ENCODE measurements at places on chromosomes 2 and 18.

GRCh38 chr2:43176449-43176848, 50.0 kb downstream of the ZFP36L2 start:
- DNase-seq, result no peak

DNA sequence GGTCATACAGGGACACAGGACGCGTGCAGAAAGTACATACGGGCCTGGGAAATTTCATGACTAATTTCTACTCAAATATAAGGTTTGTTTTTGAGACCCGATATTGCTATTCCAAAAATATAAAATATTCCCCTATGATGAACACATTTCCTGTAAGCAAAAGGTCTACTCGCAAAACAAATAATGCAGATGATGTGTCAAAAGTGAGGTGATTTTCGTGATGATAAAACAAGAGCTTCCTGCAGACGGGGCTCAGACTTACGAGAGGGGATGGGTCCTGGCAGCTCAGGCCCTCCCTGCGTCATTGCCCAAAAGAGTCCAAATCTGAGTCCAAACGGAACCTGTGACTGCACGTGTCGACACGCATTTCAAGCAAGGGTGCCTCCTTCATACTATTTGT, 62.7 kb downstream of the MBP start:
- DNase-seq, result no peak

GRCh38 chr18:37873416-37873815, 307.8 kb upstream of the CELF4 start:
- no peak for DNase-seq

DNA sequence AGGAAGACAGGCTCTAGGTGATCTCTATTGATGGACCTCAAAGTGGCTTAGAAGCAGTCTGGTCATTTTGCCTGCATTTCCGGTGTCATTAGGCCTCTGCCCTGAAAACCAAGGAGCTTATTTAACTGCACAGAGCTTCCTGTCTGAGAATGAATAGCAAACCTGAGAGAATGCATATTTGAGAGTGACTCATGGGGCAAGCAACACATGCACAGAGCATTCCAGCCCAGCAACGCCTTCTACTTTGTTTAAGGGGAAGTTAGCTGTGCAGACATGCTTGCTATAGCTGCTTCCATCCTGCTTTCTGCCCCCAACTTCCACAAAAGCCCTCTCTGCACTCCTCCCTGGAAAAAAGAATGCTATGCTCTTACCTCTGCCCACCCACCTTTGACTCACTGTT, 232.8 kb downstream of the GRB14 start:
- DNase-seq, result no peak

GRCh38 chr2:109517118-109517889, 96.5 kb downstream of the SEPTIN10 start:
- DNase-seq, result no peak

Data from stimulated activated CD4-positive, alpha-beta T cell treated with anti-CD3 and anti-CD28 coated beads, Interleukin-4, amount 100 ng/mL, for 4 hours (primary cell).